Adrenal gland (tissue), 19 donors: ENCODE measurements at places on chromosomes 1 and 21.
A peak's percentile ranks its signal among the peaks of the same experiment; 100 is the strongest.

DNA sequence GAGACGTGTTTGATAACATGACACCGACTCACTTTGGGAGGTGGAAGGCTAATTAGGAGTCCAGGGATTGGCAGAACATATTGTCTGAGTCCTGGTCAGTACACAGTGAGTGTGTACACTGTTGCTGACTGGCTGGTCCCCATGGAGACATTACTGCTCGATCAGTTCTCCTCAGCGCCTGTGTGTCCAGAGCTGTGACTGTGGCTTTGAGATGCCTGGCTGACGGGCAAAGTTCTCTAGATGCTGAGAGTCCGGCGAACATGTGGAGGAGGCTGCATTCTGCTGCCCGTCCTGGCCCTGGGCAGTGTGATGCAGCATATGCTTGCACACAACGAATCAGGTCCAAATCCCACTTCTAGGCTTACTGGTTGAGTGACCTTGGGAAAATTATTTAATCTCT lies 280.1 kb upstream of the ST6GALNAC5 start:
- no peak for DNase-seq

GRCh38 chr1:175629318-175629694 lies 114.1 kb downstream of the TNR start:
- DNase-seq: no peak

DNA sequence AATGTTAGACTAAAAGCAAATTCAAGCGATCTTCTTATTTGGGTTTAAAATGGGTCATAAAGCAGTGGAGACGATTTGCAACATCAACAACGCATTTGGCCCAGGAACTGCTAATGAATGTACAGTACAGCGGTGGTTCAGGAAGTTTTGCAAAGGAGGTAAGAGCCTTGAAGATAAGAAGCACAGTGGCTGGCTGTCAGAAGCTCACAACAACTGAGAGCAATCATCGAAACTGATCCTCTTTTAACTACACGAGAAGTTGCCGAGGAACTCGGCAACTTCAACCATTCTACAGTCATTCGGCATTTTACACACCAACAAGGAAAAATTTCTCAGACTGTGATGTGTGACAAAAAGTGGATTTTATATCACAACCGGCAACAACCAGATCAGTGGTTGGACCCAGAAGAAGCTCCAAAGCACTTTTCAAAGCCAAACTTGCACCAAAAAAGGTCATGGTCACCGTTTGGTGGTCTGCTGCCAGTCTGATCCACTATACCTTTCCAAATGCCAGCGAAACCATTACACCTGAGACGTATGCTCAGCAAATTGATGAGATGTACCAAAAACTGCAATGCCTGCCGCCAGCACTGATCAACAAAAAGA lies 47.9 kb downstream of the ASH1L start:
- DNase-seq: no peak

GRCh38 chr1:243851765-243852164 lies 1.7 kb upstream of the AKT3 start:
- no peak for DNase-seq

- no peak for DNase-seq
Observed at GRCh38 chr1:103156966-103157365, 48.6 kb upstream of the COL11A1 start.

DNA sequence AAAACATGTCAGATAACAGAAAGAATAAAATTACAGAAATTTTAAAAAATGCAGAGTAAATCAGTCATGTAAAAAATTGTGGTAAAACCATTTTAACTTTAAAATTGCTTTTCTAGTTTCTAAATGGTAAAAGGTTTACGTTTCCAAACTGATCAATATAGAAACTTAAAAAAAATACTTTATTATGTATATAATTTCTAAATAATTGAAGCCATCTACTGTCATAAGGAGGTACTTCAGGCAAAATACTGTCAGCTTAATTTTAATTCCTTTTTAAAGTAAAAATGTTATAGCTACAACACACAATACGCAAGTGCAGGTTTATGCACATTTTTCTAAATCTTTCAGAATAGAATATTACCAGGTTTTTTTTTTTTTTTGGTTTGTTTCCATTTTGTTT lies 159.9 kb downstream of the HFM1 start:
- no peak for DNase-seq

DNA sequence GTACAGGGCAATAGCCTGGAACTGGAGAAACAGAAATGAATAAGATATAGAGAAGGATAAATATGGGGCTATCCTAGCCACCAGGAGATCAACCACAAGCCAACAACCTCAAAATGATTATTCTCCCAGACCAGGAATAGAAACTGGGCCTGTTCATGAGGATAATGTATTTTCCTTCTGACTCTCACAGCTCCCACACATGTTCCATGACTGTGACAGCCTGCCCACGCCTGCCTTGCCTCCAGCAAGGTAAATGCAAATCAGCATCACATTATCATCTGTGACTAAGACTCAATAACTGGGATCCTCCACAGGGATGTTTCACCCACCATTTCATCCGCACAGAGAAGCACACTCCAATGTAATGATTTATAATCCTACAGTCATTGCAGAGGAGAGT lies 3.3 kb downstream of the ENSA start:
- DNase-seq: no peak

DNA sequence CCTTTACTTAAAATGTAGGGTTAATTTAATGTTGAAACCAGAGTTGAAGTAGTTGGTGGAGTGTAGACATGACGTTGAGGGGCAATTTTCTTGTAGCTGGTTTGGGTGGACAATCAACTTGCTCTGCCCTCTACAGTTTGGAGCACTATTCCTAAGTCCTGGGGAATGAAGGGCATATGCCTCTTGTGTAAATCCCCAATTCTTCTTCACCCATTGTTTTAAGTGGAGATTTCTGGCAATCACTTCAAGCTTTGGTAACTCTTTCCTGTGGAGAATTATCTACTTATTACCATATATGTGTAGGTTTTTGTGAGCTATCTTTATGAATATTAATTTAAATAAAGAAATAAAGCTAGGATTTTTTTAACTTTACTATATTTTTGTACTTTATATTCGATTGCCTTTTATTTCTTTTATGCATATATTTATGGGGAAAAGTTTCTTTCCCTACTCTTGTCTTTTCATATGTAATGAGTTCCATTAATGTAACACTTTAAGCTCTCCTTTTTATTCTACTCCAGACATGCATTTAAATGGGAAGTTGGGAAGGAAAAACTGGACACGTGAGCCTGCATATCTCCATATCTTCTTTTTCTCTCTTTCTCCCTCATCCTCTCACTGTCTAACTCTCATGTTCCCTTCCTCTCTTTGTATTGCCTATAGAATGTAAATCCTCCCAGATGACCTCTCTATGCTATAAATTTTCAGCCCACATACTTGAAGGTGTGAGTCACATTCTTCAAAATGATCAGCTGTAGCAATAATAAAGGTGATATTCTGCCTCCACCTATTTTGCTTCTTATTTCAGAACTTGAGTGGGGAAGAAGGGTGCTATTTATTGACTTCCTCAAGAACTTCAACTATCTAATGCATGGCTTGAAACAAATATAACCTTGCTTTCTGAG lies 276.7 kb downstream of the PTPRC start:
- no peak for DNase-seq

DNA sequence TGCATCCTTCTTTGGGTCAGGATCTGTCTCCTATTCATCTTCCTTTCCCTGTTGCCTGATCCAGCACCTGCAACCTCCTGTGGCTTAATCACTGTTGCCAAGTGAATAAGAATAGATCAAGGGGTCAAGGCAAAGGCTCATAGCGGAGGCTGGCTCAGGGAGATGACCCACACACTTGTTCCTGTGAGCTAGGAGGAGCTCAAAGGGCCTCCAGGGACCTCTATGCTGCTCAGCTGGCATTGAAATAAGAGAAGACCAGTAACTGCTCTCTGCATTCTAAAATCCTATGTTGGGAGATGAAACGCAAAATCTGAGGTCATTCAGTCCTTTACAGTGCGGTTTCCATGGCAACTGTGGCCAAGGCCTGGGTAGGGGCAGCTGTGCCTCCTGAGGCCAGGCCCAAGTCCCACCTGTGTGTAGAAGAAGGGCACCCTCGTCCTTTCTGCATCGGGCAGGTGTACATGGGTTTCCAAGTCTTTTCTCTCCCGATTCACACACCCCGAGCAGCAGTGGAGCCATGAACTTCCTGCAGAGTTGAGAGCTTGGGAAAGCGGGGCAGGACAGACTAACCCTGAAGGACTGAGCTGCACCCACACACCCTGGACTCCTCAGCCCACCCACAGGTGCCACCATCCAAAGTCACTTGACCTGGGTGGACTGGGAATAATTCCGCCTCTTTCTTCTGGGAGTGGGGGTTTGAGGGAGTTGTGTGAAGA lies 27.8 kb upstream of the STUM start:
- DNase-seq: peak; percentile 23

- DNase-seq: no peak
Observed at GRCh38 chr21:39612233-39613040, at the start of gene B3GALT5. Gene B3GALT5, plus strand, starts transcription at chr21:39612940. Its CDS starts 47,620 bp downstream, at chr21:39660560.

DNA sequence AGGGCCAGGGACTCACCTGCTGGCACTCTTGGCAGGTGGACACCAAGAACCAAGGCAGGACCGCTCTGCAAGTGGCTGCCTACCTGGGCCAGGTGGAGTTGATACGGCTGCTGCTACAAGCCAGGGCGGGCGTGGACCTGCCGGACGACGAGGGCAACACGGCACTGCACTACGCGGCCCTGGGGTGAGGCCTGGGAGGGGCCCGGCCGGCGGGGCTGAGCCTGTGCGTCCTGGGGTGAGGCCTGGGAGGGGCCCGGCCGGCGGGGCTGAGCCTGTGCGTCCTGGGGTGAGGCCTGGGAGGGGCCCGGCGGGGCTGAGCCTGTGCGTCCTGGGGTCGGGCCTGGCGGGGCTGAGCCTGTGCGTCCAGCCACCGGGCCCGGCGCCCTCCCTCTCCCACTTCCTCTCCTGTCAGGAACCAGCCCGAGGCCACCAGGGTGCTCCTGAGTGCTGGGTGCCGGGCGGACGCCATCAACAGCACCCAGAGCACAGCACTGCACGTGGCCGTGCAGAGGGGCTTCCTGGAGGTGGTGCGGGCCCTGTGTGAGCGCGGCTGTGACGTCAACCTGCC lies 4.6 kb upstream of the MMP23B start:
- no peak for DNase-seq

GRCh38 chr1:56072310-56072709 lies 507.1 kb downstream of the PLPP3 start:
- no peak for DNase-seq

- no peak for DNase-seq
Observed at GRCh38 chr1:43747736-43748135, 40.4 kb downstream of the ST3GAL3 start.

GRCh38 chr1:1291548-1292441 lies 11.6 kb downstream of the SCNN1D start:
- peak; percentile 81 for DNase-seq

- DNase-seq: no peak
Observed at GRCh38 chr21:38286739-38287471, 30.1 kb downstream of the KCNJ15 start.

DNA sequence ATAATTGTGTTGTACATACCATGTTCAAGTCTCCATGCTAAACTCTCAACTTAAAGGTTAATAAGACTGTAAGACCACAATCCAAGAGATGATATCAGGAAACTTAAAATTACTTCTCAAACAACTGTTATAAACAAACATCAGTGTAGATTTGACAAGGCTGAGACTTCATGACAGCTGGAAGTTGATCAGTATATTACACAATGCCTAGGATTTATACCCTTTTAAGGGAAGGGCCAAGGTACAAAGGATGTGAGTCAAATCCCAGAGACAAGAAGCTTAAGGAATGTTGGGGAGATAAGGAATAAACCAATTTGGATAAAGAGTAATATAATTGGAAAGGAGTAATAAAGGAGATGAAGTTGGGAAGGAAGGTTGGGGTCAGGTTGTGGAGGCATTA lies 98.8 kb downstream of the LBR start:
- no peak for DNase-seq

DNA sequence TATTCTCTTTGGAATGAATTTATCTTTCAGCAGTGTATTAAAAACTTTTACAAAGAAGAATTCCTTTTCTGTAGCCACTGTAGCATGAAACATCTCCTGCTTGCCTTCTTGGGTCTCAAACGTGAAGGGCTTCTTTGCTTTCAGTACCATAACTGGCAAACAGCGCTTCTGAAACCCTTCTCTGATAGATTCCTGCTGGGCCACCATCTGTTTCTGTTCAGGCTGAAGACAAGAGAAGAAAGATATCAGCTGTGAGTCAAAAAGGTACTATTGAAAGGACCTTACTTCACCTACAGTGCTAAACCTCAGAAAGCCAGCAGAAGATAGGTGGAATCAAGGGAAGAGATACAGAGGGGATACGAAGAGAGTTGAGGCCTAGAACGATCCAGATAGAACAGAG lies 10.5 kb downstream of the AIM2 start:
- no peak for DNase-seq

GRCh38 chr21:39144191-39144590 lies 39.1 kb downstream of the PSMG1 start:
- no peak for DNase-seq

- DNase-seq: no peak
Observed at GRCh38 chr1:245541369-245541768, 386.6 kb downstream of the KIF26B start.

DNA sequence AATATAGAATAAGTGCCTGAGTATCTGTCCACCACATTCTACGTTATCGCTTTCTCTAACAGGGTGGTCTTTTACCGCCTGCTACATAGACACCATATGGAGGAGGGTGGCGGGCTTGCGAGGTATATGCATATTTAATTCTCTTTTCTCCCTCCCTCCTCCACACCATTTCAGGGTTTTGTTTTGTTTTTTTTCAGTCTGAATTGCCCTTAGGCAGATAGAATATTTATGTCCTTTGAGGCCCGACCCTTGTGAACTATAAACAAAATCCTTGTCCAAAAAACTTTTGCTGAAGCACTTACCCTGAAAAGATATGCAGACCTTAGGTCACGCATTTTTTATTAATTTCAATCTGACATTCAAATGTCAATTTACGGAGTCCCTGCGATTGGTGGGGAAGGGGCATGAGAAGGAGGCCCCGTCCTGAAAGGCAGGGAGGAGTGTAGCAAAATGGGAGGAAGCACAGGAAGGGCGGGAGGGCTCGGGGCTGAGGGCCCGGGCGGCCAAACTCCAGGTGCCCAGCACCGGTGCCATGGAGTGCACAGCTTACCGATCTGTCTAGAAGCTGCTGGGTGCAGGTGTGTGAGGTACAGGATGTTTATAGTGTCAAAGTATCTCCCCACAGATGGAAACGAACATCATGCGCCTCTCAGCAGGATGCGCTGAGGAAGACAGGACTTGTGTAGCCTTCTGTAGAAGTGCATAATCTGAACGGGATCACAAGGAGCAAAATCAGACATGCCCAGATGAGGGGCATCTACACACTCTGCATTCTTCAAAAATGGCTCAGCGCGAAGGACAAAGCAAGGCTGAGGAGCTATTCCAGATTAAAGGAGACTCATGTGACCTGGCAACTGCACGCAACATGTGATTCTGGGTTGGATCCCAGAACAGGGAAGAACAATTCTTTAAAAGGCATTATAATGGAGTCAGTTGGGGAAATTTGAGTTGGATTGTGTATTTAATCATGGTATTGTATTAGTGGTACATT lies 68.8 kb upstream of the LYST start:
- peak; percentile 25 for DNase-seq

DNA sequence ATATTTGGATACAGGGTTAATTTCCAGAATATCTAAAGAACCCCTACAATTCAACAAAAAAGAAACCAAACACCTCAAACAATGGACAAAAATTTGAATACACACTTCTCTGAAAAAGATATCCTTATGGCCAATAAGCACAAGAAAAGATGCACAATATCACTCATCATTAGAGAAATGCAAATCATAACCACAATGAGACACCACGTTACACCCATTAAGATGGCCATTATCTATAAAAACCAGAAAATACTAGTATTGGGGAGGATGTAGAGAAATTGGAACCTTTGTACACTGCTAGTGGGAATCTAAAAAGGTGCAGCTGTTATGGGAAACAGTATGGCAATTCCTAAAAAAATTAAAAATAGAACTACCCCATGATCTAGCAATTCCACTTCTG lies 4.9 kb downstream of the ADAM30 start:
- no peak for DNase-seq
